ENCODE measurements at places on chromosomes 16 and 17.

GRCh38 chr16:86405319-86405718 is 105.0 kb upstream of the FOXF1 start:
- DNase-seq, result no peak

DNA sequence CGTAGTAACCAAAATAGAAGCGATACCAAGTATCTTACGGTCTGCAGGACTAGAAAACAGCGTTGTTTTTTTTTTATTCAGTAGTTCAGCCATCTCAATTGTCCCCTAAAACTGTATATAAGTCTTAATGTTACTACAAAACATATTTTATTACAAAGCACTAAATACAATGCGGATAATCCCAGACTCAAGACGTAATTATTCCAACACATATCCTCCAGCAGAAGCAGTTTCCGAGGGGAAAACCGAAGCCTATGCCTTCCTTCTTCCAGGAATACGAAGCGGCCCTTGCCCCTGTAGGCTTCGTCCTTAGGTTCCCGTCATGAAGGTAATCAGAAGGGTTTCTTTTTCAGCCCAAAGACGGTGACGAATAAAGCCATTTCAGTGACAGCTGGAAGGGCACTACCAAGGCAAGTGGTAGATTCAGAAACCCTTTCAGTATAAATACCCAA is 2.3 kb downstream of the TMEM107 start:
- no peak for DNase-seq

DNA sequence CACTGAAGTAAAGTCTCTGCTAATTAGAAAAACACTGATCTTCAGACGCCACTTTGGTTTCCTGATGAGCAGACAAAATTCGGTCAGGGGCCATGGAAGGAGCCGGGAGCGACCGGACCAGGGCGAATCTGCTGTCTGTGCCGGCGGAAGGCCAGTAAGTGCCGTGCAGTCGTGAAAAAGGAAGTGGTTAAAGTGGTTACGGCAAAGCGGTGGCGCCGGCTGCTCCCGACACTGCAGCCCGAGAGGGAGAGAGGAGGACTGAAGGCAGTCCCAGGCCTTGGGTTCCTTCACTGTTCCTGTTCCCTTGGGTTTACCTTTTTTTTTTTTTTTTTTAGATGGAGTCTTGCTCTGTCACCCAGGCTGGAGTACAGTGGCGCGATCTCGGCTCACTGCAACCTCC is 17.3 kb upstream of the HEXD start:
- no peak for DNase-seq

GRCh38 chr16:67961551-67961957 is 6.9 kb downstream of the SLC12A4 start:
- no peak for DNase-seq

DNA sequence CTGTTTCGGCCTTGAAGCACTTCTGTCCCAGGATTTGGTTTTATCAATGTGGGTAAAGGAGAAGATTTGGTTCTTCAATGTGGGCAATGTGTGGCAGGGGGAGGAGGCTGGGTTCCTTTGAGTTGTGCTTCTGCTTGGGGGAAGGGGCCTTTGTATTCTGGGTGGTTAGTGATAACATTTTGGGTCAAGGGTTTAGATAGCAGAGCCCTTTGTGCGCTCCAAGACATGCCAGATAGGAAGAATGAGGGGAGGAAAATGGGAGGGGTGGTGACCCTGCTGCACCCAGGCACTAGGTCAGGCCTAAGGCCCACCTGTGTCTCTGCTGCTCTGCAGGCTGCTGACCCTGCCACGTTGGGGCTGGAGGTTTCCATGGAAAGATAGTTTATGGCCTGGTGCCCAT is 40.0 kb upstream of the CDC42EP4 start:
- no peak for DNase-seq

DNA sequence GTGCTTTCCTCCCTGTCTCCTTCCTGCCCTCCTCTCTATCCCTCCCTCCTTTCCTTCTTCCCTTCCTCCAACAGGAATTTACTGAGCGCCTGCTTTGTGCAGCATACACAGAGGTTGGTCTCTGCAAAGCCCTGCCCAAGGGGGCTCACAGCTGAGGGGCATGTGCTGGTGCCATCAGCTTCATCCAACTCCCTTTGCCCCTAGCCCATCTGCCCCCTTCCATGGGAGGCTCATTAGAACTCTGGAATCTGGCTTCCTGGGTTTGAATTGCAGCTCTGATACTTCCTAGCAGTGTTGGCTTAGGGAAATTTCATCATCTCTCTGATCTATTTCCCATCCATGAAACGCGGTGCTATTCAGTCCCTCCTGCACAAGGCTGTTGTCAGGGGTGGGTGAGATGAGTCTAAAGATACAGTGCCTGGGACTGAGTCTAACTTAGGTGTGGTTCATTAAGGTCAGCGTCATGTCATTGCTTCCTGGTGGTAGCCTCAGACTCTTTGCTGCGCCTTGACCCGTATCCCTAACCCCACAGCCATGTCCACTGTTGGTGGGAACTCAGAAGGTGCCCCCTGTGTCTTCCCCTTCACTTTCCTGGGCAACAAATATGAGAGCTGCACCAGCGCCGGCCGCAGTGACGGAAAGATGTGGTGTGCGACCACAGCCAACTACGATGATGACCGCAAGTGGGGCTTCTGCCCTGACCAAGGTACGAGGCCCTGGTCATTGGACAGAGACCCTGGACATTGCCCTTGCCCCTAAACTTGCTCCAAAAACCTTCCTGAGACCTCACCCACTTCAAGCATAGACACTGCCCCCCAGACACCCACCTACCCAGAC is 10.3 kb downstream of the MMP2 start:
- DNase-seq, result no peak

GRCh38 chr16:53358884-53359283 is 75.4 kb upstream of the RBL2 start:
- DNase-seq, result no peak

- DNase-seq, result no peak
Measured at GRCh38 chr17:49401971-49402611, 12.6 kb downstream of the PHB1 start.

- no peak for DNase-seq
Measured at GRCh38 chr17:39950871-39951348, 11.9 kb upstream of the GSDMA start.

- no peak for DNase-seq
Measured at GRCh38 chr16:50480206-50480605, 68.0 kb upstream of the NKD1 start.

DNA sequence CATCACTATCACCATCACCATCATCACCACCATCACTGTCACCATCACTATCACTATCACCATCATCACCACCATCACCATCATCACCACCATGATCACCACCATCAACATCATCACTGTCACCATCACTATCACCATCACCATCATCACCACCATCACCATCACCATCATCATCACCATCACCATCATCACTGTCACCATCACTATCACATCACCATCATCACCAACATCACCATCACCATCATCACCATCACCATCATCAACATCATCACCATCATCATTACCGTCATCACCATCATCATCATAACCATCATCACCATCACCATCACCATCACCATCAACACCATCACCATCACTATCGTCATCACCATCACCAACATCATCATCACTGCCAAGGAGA is 273.8 kb downstream of the FOXL1 start:
- DNase-seq, result no peak

GRCh38 chr17:80169784-80170500 is at the start of gene CARD14:
Gene CARD14 (plus strand): TSS chr17:80170030. CDS start chr17:80181439, 11,409 bp downstream.
- DNase-seq, result no peak

GRCh38 chr16:23922406-23922805 is 86.6 kb downstream of the PRKCB start:
- no peak for DNase-seq

DNA sequence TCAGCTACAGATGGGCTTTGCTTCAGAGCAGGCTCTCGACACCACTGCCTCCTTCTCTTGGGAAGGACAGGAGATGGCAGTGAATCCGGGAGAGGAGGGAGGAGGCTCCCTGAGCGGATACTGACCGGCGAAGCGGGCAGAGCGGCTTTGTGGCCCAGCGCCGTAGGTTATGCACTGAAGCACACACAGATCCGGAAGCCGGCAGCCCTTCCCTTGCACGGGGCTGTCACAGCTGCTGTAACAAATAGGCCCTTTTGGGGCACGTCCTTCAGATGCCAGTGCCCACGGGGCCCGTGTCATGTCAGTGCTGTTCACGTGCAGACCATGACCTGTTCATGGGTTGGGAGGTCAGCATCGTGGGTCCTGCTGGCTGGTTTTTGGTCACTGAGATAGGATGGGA is 144.7 kb upstream of the CHMP6 start:
- DNase-seq, result no peak

DNA sequence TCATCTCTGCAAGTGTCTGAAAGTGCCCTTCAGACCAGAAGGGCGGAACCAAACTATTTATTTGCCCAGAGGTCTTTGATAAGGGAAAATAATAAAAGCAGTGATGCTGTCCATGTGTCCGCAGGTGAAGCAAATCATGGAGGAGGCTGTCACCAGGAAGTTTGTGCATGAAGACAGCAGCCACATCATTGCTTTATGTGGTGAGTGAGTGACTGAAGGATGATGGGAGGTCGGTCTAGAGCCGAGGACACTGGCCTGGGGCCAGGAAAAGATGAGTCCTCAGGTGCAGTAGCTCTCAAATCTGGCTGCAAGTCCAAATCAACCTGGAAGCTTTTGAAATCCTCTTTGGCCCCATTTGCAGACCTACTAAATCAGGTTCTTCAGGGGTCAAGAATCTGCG is 6.1 kb downstream of the SGSM2 start:
- DNase-seq, result no peak

GRCh38 chr16:1310832-1311200 is 1.4 kb downstream of the UBE2I start:
- no peak for DNase-seq

DNA sequence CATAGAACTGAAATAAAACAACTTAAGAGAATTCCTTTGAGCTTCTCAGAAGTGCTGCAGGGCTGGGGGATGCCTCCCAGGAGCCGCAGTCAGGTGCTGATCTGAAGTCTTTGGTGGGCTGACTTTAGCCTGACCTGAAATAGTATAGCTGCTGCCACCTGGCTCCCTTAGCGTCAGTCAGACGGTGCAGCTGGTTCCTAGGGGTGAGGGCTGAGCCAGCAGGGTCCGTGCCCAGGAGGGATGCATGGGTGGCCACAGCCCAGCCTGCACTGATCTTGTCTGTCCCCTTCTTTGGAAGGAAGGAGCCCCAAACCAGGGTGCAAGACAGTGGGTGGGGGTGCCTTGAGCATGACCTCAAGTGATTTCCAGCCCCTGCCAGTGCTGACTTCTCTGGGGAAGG is 11.5 kb downstream of the MAPT start:
- DNase-seq, result no peak

- no peak for DNase-seq
Measured at GRCh38 chr17:43578699-43579565, 32.8 kb upstream of the ETV4 start.

GRCh38 chr17:13538841-13539411 is 62.8 kb downstream of the HS3ST3A1 start:
- no peak for DNase-seq

Data from HEK293T (cell line).